ENCODE measurements at places on chromosomes 1 and 21. TPM values are rescaled to one million over a fixed set of nuclear protein-coding genes. Genes with fewer than 3 reads are reported as not detected.

- no peak for DNase-seq
Measured at GRCh38 chr21:35538386-35538785, 489.3 kb upstream of the RUNX1 start.

PRMT6 gene
- total RNA-seq: 0.95 TPM

DNA sequence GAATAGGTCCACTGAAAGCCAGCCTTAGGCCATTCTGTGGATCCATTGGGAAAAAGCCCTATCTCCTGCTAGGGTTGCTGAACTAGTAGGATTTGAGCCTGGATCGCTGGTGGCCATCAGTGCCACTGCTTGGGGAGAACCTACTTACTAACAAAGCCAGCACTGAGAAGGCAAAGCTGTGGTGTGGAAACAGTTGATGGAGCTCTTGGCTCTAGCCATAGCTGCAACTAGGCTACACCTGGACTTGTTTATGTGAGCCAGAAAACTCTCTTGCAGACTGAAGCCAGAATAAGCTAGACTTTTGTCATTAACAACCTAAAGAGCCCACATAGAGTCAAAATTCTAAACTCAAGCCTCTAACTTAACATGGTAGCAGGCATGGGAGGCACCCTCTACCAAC, 20.7 kb downstream of the DAB1 start:
- no peak for DNase-seq

UHMK1 gene
- 24.3 TPM for total RNA-seq

NPR1 gene
- 10.1 TPM for total RNA-seq

GRCh38 chr1:223244366-223245103, 101.5 kb upstream of the TLR5 start:
- DNase-seq: no peak

DNA sequence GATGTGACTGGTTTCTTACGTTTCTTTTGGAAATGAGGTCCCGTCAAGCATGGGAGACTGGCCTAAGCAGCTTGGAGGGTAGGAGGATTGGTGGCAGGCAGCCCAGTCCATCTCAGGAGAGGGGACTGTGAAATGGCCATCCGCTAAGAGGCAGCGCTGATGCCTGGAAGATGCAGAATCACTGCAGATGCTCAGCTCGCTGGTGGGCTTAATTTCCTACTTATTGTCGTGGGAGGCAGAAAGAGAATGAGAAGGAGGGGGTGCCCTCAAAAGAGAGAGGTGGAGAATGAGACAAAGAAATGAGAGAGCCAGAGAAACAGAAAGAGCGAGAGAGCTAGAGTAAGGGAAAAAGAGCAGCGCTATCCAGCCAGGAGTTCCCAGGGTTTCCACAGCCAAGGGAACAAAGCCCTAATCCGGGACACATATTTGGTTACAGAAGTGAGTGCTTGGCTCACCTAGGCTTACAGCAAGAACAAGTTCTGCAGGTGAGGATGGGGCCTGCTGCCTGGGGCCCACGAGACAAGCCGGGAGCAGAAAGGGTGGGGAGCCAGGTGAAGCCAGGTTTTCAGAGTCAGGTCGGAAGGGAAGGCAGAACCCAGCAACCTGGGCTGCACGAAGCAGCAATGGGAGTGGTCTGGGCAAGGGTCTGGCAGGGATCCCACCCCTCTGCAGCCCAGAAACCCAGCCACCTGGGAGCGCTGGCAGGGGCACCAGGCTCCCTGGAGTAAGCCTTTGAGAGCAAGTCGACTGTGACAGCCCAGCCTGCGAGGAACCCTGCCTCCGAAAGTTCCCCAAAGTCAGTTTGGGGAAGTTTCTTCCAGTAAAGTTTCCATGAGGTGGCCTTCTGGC, 5.8 kb downstream of the ECE1 start:
- no peak for DNase-seq

CAMK1G gene
- 0.42 TPM for total RNA-seq

DNA sequence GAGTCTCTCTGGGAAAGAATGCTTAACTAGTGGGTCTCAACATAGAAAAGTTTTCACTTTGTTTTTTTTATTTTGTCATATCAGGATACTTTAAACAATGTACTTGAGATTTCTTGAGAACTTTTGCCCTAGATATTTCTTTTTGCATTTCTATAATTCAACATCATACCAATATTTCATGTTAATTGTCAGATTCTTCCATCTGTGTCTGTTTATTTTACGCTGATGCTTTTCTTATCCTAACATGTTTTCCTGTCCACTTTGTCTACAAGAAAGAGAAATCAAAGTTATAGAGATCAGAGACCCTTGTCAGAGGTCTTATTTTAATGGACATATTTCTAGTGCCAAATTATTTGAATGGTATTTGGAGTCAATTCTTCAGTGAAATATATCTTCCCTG, 95.5 kb upstream of the B3GALT2 start:
- DNase-seq: no peak

DNA sequence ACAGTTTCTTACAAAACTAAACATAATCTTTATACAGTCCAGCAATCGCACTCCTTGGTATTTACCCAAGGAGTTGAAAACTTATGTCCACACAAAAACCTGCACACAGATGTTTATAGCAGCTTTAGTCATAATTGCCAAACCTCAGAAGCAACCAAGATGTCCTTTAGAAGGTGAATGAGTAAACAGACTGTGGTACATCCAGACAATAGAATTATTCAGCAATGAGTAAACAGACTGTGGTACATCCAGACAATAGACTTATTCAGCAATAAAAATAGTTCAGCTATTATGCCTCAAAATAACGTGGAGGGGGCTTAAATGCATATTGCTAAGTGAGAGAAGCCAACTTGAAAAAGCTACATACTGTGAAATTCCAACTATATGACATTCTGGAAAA, 87.0 kb upstream of the GALNT2 start:
- DNase-seq: no peak

CD34 gene
- 61.1 TPM for total RNA-seq

GCSAML gene
- total RNA-seq: 0.36 TPM

CYP4A11 gene
- not detected for total RNA-seq

ZC3H12A gene
- 30.2 TPM for total RNA-seq

S100B gene
- total RNA-seq: 0.52 TPM

- no peak for DNase-seq
Measured at GRCh38 chr1:184210031-184210430, 158.5 kb downstream of the TSEN15 start.

RORC gene
- total RNA-seq: 98.0 TPM

GBP4 gene
- total RNA-seq: 2.2 TPM

HES3 gene
- not detected for total RNA-seq

DNA sequence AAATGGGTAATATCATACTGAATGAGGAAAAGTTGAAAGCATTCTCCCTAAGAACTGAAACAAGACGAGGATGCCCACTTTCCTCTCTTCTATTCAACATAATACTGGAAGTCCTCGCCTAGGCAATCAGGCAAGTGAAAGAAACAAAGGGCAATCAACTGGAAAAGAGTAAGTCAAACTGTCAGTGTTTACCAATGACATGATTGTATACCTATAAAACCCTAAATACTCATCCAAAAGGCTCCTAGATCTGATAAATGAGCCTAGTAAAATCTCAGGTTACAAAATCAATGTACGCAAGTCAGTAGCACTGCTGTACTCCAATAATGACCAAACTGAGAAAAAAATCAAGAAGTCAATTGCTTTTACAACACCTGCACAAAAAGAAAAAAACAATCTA, 575.8 kb upstream of the PRMT6 start:
- no peak for DNase-seq

ALDH4A1 gene
- 81.1 TPM for total RNA-seq

DNA sequence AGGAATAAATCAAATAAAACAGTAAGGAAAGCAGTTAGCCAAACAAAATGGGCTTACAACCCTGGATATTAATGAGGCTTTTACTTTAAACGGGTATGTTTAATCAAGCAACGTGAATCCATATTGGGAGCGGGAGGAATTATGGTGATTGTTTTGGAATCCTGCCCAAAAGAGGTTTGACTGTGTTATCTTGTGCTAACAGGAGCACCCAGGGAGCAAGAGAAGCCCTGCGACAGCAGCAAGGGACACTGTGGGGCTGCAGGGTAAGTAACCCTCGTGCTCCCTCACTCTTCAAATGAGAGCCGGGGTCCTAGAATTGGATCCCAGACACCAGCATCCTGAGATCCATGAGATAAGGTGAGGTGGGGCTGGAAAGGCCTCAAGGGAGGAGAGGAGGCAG, 72.6 kb upstream of the PGBD5 start:
- no peak for DNase-seq

DNA sequence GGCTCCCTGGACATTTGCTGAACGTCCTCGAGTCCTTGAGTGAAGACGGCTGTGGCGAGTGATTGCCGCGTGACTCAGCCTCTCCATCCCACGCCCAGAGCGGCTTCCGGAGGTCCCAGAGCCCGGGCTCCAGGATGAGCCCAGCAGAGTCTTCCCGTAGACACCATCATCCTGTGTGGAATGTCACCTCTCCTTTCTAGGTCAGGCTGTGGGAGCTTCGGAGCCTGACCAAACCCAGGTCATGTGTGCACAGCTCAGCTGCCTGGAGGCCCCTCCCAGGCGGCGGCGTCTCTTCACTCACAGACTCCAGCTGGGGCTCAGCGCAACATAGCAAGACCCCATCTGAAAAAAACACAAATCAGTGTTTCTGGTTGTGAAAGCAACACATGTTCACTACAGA, 38.2 kb downstream of the PRKCZ start:
- DNase-seq: no peak

GRCh38 chr1:100452641-100453040, 85.3 kb upstream of the GPR88 start:
- DNase-seq: no peak

DNA sequence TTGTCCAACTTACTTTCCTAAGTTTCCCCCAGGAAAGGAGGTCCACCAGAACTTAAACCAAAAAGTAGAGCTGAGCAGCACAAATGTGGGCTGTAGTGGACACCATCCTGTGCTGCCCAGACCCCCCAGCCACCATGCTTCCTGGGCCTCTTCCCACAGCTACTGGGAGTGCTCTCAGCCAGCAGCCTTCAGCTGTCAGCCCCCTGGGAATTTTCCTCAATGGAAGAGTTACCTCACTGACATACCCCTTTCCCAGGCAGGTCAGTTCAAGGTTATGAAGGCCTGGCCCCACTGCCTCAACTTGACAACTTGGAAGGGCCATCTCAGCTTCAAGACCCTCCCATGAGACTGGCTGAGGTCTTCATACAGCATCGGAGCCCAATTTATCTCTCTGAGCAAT, 47.7 kb downstream of the CDCP2 start:
- DNase-seq: no peak

- no peak for DNase-seq
Measured at GRCh38 chr1:206002160-206002559, 1.0 kb downstream of the RAB7B start.

DNA sequence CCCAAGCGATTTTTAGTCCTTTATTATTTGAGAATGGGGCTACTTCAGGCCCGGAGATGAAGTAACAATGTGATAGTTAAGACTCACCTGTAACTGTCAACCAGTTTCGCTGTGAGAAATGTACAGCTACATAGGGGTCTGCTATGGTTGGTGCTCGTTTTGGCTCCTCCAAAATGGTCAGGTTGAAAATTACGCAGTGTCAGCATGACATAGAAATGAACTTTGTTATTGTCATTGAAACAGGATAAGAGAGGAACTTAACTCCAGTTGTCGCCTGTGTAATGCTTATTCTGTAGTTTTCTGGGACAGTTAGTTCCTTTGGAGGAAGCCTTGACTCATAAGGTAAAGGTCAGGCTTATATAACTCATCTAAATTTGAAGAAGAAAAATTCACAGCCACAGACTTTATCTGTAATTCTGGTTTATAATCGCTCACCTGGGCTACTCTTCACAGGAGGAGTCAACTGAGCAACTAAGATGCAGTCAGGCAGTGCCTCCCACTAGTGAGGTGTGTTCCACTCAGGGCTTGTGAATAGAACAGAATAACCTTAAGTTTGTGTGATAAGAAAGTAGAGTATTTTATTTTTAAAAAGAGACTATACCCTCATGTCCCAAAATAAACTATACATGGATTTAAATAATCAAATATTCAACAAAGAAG, 130.9 kb downstream of the CD247 start:
- DNase-seq: no peak

DNA sequence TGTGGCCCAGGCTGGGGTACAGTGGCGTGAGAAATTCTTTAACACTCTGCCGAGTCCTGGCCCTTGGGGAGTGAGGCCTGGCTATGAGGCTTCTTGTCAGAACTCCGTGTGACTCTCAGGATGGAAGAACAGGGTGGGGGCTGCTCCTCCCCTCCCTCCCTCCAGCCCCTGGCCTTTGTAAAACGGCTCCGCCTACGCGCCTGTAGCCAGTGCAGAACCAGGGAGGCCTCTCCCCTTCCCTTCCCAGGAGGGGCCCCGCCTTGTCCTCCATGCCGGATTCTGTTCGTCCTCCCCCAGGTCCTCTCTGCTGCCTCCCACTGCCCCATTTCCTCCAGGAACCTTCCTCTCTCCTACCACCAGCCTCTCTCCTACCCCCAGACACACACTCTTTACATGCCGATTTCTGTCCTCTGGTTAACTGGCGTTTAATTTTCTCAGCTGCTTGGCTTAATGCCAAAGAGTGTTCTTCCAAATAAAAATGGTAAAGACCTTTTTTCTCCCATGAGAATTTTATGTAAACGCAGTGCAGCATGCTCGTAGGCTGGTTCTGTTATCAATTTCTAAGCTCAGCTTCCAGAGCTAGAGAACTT, 21.0 kb downstream of the PDE9A start:
- DNase-seq: peak; percentile 50

Data from psoas muscle (tissue), 8 donors.